ENCODE measurements at places on chromosomes 4 and X.

DNA sequence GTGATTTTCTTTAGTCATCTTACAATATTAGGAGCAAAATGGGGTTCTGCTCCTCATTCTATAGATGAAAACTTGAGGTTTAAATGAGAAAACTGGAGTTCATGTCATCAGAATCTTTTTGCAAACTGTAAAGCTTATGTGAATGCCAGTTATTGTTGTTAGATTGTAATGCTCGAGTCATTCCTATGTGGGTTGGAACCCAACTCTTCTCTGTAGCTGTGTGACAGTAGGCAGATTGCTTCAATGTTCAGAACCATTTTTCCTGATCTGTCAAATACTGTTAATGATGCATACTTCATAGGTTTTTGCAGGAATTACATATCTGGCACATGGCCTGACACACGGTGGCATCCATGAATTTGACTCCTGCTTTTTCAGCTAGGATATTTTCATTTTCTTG lies 178.9 kb downstream of the RAPGEF2 start:
- DNase-seq = no peak

DNA sequence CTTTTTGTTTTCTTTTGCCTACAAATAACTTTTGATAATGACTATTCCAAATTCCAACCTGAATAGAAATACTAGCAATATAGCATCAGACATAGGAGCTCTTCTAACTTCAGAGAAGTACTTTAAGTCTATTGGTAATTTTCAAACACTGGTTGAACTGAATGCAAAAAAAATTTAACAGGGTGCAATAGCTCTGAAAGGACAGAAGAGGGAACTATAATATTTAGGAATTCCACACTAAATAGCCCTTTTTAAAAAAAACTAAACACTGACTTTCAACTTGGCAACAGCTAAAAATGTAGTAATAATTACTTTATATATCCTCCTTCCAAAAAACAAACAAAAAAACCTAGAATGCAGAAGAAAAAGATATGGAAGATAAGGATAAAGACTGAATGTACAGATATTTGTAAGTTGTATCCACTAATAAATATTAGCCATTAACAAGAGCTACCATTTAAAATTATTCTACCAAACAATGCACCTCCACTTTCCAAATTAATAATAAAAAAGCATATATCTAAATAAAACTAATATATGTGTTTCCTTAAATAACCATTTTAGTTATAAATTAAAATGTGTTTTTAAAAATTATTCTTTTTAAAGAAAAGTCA lies 81.4 kb downstream of the FBXW7 start:
- DNase-seq = no peak

DNA sequence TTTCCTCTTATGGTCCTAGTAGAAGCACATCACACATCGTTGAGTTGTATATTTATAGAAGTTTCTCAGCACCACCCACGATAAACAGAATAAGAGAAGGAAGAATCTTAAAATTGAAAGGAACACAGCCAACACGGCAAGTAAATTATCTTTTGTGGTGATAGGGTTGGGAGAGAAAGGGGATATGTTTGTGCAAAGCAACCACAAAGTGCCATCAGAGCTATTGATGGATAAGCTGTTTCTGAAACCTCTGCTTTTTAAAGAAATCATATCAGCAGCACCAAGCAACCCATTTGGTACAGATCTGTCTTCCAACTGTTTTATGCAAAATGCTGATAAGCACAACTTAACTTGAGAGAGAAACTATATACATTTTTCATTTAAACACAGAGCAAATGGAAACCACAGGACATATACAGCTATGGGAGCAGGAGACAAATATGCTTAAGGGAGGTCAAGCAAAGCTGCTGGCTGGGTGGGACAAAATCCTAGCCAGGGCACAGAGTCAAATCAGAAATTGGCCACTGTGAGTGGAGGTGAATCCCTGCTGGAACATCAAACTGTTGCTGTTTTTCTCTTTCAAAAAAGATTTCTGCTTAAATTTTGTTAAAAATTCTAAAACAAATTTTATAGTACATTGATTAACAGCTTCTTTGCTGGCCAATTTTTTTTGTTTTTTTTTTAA lies 194.0 kb upstream of the HHIP start:
- DNase-seq = no peak

GRCh38 chrX:122770581-122770980 lies 413.5 kb upstream of the GRIA3 start:
- no peak for DNase-seq

DNA sequence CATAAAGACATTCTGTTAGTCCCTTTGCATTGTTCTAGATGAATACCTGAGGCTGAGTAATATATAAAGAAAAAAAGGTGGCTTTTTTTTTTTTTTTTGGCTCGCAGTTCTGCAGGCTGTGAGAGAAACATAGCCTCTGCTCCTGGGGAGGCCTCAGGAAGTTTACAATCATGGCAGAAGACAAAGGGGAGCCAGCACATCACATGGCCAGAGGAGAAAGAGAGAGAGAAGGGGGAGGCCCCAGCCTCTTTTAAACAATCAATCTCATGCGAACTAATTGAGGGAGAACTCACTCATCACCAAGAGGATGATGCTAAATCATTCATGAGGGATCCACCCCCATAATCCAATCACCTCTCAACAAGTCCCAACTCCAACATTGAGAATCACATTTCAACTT lies 364.0 kb upstream of the EPHA5 start:
- no peak for DNase-seq

DNA sequence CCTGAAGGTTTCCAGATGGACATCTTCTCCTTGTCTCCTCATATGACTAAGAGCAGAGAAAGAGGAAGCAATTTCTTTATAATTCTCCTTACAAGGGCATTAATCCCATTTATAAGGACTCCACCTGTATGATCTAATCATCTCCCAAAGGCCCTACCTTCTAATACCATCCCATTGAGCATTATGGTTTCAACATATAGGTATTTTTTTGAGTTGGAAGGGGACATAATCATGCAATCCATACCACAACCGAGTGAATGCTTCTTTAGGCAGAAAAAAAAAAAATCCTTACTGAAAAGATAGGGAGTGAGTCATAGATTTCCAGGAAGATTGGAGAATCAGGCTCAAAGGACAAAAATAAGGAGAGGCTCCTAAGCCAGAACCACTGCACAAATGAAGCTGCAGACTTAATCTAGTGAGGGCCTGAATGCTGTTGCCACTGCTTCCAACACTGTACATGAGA lies 312.5 kb upstream of the HS3ST1 start:
- DNase-seq = no peak

DNA sequence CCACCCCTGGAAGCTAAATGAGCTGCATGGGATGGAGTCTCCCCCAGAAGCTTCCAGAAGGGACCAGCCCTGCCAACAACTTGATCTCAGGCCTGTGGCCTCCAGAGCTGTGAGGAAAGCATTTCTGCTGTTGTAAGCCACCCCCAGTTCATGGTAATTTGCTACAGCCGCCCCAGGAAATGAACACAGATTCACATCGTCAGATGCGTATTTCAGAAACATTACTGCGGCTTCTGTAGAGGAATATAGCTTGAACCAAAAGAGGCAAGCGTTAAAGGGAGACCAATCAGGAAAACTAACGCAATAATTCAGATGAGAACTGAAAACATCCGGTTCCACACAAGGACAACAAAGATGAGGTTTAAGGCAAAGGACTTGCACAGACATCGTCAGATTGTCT lies 128.4 kb upstream of the TBL1X start:
- no peak for DNase-seq

DNA sequence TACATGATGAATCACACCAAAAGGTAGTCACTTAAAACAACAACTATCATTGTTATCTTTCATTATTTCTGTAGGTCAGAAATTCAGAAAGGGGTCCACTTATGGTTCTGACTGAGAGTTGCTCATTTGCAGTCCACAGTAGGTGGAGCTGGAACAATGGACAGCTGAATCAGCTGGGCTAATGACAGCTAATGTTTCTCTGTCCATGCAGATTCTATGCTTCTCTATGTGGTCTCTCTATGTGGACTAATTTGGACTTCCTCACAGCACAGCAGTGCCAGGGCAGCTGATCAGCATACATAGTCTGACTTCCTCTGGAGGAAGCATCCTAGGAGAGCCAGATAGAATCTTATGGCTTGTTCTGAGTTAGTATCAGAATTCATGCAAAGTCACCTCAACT lies 131.7 kb upstream of the INTU start:
- DNase-seq = no peak

GRCh38 chrX:54238588-54238987 lies 55.5 kb upstream of the FAM120C start:
- no peak for DNase-seq

- DNase-seq = peak; percentile 54
Measured at GRCh38 chr4:27684610-27685011, 824.0 kb downstream of the STIM2 start.

DNA sequence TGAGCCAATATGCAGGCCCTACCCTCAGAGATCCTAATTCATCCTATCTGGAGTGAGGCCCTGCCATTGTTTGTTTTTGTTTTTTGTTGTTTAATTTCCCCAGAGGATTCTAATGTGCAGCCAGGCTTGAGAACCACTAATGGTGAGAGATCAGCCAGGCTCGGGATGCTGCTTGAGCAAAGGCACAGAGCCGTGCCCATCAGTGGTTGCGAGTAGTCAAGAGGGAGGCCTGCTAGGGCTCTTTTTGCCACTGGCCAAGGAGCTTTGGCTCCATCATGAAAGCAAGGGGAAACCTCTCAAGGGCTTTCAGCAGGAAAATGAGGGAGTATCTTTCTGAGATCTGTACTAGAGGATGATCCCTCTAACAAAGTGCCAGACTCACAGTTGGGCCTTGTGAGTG lies 2.7 kb downstream of the TCEANC start:
- no peak for DNase-seq

GRCh38 chr4:106264331-106264728 lies 51.7 kb downstream of the TBCK start:
- DNase-seq = no peak

- no peak for DNase-seq
Measured at GRCh38 chrX:42615161-42615563, 162.8 kb downstream of the PPP1R2C start.

DNA sequence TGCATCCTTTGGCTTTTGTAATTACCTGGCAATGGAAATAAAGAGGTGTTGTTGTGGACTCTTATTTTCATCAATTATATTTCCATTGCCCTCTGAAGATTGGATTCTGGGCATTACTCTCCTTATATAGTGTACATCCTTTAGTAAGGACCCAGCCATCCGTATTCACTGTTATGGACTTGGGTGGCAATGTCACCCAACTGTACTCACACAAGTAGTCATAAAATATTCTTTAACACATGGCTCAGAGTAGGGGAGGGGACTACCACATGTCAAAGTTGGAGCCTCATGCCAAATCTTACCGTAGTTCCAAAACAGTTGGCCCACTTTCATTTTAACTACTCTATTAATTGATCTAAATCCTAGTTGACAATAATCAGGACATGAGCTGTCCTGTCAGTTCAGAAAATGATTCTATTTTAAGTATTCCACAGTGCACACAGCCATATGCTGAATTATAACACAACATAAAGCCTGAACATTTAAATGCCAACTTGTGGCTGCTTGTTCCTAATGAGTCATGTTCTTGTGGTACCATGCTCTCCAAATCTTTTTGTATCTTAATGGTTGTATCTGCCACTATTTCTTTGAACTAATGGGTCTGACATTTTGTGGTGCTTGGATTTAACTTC lies 4.9 kb downstream of the FRAS1 start:
- DNase-seq = no peak

GRCh38 chrX:7264399-7264798 lies 116.4 kb upstream of the PUDP start:
- DNase-seq = no peak

- no peak for DNase-seq
Measured at GRCh38 chrX:124231451-124231759, 101.1 kb upstream of the TEX13D start.

DNA sequence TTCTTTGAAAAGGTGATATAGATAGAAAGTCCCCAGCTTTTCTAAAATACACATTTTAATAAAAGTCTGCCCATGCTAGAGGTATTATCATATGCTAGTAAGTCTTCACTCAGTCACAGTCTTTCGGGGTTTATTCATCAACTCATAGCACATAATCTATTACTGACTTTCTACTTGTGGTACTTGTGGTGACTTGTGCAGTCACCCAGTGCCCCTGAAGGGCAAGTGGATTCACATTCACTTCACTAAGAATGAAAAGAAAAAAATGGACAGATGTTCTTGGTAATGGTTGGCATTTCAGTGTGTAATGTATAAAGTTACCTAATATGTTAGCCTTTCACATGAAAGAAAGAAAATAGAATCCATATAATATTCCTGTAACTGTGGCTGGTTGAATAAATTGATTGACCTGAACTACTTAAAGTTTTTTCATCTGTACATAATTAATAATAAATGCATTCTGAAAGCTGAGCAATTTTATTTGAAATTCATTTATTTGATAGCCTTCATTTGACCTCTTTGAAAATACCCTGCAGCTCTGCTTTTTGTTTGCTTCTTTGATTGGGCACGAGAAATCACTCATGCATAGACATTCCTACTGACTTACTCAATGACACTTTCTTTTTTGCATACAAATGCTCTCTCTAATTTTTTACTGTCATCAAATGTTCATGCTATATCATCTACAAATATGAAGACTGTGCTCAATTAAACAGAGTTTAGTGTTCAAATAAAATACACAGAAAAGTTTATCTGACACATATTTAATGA lies 39.5 kb upstream of the ZNF330 start:
- DNase-seq = no peak

- DNase-seq = no peak
Measured at GRCh38 chr4:105206214-105206613, 59.5 kb downstream of the TET2 start.

- DNase-seq = no peak
Measured at GRCh38 chr4:35723973-35724372, 520.3 kb downstream of the ARAP2 start.

DNA sequence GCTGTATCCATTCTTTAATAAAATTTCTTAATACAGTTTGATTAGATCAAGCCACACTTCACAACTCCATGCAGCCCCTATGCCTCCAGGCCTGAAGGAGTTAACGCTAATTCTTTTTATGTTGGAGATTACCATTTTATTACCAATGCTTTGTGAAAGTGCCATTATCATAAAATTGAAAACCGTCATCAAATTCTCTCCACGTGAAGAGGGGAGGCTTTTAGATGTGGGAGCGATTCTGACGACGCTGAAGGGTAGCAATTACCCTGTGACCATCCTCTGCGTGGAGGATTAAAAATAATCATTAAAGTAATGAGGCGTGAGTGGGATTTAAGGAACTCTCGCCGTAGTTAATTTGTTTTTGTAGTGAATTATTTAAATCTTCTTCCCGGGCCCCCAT lies 278.8 kb downstream of the CRLF2 start:
- DNase-seq = no peak

DNA sequence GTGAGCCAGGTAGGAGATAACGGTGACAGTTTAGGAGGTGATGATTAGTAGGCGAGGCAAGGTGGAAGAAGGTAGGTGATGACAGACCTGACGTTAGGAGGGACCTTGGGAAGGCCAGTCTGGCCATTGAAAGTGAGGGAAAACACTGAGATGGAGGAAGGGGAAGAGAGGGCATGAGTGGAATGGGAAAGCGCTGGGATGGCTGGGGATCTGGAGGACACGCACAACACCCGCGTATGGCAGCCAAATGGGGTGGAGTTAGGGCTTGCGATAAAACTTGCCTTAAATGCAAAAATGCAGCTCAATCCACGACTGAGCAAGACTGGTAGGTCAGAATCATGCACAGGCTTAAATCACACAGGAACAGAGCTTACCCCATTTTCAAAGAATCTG lies 605 bp upstream of the CDKL2 start:
- DNase-seq = no peak

Data from left kidney (tissue), 8 donors.